A549 treated with CpdA at 1 μM for 4 hours (cell line): ENCODE measurements at places on chromosomes 11 and 22. TPM values are rescaled to one million over a fixed set of nuclear protein-coding genes. Genes with fewer than 3 reads are reported as not detected.

Gene FIBIN
- not detected in 5 replicates for total RNA-seq

Gene EMID1
- 0.31 to 0.72 TPM (median 0.38 TPM) in 5 replicates for total RNA-seq

Gene MIOX
- total RNA-seq: 0.05 TPM in 1 of 5 replicates, not detected in the others

Gene CCDC90B
- total RNA-seq: 51.5 to 70.9 TPM (median 56.0 TPM) in 5 replicates

Gene GAL3ST1
- total RNA-seq: 6.6 to 9.7 TPM (median 7.9 TPM) in 5 replicates
